Stimulated activated CD4-positive, alpha-beta T cell treated with anti-CD3 and anti-CD28 coated beads, Interleukin-12 subunit alpha, Interleukin-12 subunit beta, amount 100 ng/mL, for 24 hours (primary cell): ENCODE measurements at places on chromosomes 13 and 19.

DNA sequence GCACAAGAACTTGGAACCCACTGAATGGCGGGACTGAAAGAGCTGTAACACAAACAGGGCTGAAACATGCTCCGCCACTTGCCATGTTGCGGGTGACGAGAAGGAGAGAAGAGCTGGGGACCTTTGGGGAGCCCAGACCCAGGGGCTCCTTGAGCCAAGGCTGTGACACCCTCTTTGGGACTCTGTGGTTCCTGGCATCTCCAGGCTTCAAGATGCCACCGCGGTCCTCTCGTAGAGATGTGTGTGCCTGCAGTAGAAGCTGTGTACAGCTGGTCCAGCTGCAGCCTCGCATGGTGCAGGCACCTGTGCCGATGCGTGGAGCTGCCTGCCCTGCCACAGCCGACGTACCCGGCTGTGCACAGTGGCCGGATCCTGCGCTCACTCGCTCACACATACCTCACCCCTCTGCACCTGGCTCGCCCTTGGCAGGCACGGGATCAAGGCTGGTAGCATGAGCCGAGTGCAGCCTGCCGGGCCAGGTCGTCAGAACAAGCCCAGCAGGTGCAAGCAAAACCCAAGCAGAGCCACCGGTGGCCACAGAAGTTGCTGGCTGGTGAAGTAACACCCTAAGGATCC lies 1385.8 kb downstream of the PCDH9 start:
- DNase-seq = no peak

GRCh38 chr19:54136086-54136863 lies 1.3 kb upstream of the CNOT3 start:
- DNase-seq = no peak

DNA sequence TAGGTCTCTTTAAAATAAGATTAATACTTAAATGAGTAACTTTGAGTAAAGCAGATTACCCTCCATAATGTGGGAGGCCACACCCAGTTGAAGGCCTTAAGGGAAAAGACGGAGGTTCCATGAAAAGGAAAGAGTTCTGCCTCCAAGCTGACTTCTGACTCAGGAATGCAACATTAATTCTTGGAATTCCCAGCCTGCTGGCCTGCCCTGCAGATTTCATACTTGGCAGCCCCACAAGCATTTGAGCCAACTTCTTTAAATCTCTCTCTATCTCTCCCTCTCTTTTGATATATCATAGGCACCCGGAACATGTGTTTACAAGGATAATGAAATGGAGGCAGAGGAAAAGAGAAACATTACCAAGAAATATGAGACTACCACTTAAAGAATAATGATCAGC lies 902.3 kb upstream of the MIR17HG start:
- DNase-seq = no peak

GRCh38 chr13:75798353-75799255 lies 162.5 kb downstream of the LMO7 start:
- DNase-seq = no peak

DNA sequence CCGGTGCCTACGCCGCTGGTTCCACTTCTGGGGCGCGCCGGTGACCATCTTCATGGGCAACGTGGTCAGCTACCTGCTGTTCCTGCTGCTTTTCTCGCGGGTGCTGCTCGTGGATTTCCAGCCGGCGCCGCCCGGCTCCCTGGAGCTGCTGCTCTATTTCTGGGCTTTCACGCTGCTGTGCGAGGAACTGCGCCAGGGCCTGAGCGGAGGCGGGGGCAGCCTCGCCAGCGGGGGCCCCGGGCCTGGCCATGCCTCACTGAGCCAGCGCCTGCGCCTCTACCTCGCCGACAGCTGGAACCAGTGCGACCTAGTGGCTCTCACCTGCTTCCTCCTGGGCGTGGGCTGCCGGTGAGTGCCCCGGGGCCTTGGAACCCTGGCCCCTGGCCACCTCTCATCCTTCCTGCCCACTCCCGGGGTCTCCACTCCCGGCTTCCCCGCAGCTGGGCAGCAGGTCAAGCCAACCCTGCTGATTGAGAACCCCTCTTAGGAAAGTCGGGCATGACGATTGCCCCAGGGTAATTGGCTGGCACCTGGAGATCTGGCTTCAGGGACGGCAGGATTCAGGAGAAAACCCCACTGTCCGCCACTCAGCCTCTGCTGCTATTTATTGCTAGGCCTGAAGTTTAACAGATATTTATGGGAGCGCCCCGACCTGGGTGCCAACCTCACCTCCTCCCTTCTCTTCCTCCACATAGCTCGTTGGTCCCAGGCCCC lies 39.1 kb downstream of the TRPM4 start:
- no peak for DNase-seq

- no peak for DNase-seq
Observed at GRCh38 chr13:102944821-102945220, 99.0 kb downstream of the ERCC5 start.

DNA sequence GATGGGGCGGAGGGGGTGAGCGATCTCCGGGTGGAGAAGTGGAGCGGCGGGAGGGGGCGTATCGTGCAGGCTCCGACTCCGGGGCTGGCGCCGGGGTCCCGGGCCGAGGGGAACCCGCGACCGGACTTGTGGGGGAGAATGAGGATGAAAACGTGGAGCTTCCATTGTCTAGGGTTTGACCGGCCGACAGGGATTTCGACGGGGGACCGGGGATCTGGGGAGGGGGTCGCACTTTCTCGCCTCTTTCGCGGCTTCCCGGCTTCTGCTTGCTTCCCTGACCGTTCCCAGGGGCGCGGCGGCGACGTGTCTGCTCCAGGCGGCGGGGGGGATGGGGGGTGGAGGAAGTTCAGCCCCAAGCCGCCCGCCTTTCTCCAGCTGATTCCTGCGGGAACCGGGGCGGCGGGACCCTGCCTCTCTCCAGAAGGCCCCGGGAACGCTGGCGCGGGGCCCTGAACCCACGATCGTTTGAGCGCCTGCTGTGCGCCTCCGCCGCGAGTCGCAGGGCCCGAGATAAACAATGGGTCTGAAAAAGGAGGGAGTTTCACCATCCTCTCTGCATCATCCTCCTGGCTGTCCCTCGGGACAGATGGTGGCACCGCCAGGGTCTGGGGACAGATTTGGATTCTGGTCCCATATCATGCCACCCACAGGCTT lies 790 bp downstream of the TPM4 start:
- DNase-seq = no peak

DNA sequence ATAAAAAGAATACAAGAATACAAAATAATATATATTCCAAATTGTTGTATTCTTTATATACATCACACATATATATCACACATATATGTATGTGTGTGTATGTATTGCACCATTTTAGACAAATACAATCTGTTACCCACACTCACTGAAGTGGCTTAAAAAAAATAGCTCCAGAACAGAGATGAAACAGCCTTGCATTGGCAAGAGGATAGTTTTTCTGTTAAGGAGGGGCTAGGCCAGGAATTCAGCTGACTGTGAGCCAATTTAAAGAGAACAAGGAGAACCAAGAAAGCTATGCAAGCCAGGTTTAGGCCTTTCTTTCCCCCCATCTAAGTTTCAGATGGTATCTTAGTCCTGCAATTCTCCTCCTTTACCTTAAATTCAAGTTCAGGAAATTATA lies 257.5 kb downstream of the MZT1 start:
- no peak for DNase-seq

DNA sequence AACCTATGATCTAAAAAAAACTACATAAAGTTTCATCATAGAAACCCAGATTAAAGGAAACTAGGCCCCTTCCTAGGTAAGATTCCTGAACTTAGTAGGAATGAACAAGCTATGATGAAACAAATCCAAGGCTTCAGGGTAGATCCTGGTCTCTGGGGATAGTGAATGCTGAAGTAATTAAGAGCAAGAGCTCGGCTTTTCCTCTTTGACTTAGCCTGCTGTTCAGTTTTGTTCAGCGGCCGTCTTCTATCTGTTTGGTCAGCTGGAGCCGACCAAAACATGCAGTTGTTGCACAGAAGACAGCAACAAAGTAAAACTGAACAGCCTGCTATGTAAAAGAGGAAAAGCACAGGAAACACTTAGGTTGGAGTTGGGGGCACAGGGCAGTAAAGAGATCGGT lies 44.1 kb upstream of the RFXAP start:
- DNase-seq = no peak

- DNase-seq = peak; percentile 76
Observed at GRCh38 chr13:102591988-102592781, 4.6 kb upstream of the TPP2 start.

GRCh38 chr19:30877661-30878113 lies 471.5 kb downstream of the TSHZ3 start:
- DNase-seq = no peak

- DNase-seq = no peak
Observed at GRCh38 chr19:40638327-40638726, 37.2 kb downstream of the LTBP4 start.

DNA sequence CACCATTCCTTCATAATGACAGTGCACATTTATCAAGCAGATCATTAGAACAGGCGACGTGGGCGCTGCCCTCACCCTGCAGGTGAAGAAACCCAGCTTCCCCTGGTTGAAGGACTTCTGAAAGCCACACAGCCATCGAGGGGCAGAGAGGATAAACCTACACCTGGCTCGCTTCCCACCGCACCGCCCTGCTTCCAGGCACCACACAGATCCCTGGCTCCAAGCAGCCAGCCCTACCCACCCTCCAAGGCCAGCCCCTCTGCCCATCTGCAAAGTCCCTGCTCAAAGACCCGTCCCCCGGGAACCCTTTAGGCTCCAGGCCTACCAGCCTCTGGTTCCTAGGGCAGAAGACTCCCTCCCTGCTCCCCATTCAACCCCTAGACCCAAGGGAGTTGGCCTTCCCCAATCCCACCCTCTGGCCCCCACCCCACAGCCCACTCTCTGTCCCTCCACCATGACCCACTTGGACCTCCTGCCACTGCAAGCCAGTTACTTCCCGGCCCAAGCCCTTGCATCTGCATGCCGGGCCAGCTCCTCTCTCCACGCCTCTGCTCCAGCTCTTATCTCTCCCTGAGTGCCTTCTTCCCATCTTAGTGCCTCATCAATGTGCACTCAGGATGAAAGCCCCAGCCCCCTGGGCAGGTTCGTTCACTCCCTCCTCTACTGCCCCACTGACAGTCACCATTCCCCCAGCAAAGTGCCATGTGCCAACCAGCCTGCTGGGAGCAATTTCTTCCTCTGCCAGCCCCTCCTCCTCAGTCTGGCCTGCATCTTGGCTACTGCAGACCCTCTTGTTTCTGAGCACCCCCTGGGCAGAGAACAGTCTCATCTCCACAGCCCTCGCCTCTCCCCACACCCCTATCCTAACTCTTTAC lies 28.0 kb downstream of the PEPD start:
- no peak for DNase-seq

GRCh38 chr13:107977071-107977574 lies 238.2 kb downstream of the LIG4 start:
- no peak for DNase-seq

DNA sequence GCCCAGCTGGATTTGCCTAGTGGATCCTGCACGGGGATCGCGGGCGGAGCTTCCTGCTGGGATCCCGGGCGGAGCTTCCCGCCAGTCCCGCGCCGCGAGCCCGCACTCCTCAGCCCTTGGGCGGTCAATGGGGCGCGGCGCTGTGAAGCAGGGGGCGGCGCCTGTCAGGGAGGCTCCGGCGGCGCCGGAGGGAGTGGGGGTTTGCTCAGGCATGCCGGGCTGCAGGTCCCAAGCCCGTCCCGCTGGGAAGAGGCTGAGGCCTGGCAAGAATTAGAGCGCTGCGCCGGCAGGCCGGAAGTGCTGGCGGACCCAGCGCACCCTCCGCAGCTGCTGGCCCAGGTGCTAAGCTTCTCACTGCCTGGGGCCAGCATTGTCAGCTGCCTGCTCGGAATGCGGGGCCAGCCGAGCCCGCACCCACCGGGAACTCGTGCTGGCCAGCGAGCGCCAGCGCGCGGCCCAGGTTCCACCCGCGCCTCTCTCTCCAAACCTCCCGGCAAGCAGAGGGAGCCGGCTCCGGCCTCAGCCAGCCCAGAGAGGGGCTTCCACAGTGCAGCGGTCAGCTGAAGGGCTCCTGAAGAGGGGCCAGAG lies 119.6 kb downstream of the PRR20E start:
- no peak for DNase-seq

GRCh38 chr19:35637165-35637564 lies 4.4 kb upstream of the ETV2 start:
- no peak for DNase-seq

GRCh38 chr19:1017115-1017905 lies 3.6 kb downstream of the TMEM259 start:
- DNase-seq = no peak

DNA sequence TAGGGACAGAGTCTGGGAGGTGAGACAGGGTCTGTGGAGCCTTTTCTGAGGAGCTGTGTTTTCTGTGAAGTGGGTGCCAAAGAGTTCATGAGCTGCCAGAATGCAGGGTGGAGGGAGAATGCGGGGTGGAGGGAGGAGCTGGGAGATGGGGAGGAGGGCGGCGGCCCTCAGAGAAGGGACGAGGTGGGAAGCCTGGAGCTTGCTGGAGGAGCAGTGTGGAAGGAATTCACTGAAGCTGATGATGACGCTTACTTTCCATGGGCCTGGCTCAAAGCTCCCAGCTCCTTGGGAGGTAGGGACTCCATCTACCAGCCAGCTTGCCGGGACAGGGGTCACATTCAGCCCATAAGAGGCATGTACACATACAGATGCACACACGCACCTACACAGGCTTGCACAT lies 62.5 kb downstream of the MCF2L start:
- no peak for DNase-seq

- no peak for DNase-seq
Observed at GRCh38 chr13:49206641-49207040, 13.5 kb upstream of the MLNR start.

DNA sequence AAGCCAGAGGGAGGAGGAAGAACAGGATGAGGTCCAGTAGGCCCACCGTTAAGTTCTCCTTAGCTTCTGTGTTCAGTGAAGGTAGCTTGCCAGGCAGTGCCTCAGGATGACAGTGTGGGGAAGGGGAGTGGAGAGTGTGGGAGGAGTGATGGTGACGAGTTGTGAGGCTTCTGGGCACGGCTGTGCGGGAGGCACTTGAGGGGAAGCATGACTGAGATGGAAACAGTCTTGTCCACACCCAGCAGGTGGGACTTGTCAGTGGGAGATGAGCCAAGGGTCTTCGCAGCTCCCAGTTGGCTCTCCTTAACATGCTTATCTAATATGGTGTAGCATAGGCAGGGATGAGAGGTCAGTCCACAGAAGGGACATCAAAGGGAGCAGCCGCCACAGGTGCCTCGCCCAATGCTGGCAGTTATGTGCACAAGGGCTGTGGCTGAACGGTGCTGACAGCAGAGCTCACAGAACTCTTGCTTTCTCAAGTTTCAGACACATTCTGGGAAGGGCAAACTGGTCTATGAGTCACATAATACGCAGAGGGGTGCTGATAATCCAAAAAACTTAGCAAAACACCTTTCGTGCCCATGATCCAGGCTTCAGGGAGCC lies 47.5 kb downstream of the OXGR1 start:
- DNase-seq = no peak

DNA sequence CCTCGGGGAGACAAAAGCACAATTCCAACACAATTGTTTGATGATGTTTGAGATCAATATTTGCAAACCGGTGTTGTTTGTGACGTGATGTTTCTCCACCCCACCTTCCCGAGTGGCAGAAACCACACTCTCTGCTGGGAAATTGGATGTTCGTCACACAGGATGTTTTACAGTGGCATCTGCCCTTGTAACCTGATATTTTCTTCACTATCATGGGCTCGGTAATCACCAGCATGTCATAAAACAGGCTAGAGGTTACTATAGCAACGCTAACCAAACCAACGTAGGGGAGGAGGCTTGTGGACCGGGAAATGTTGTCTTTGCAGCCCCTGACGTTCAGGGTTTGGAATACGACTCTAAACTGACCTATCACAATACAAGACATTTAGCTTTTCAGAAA lies 454.5 kb downstream of the IRS2 start:
- DNase-seq = no peak
